Stimulated activated CD4-positive, alpha-beta T cell treated with anti-CD3 and anti-CD28 coated beads, TNF-alpha, amount 100 ng/mL, for 48 hours (primary cell): ENCODE measurements at places on chromosomes 2 and 18.

DNA sequence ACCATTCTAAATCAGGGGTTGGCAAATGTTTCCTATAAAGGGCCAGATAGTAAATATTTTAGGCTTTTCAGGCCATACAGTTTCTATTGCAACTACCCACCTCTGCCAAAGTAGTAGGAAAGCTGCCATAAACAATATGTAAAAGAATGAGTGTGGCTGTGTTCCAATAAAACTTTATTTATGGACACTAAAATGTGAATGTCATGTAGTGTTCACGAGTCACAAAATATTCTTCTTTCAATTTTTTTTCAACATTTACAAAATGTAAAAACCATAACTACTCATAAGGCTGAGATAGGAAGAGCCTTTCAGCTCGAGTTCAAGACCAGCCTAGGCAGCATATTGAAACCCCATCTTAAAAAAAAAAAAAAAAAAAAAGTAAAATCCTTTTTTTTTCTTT lies 13.4 kb downstream of the KCNG3 start:
- DNase-seq, result no peak

DNA sequence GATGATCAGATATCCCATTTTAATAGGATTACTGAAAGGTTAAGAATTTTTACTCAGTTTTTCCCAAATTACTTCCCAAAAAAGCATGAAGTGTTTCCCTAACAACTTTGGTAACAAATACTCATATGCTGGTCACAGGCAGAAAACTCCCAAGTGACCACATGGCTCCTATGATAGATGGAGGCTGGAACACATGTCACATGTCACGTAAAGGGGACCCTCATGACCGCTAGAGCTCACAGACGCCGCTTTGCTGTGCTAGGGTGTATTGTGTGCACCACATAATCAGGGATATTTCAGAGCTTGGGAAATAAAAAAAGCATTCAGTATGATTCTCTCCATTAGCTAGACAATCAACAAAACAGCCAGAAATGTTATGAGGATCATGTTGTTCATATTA lies 228.2 kb downstream of the TMEM163 start:
- DNase-seq, result no peak

- DNase-seq, result no peak
Measured at GRCh38 chr2:46813020-46813415, 102.6 kb downstream of the MCFD2 start.

GRCh38 chr18:56696966-56697365 lies 45.8 kb downstream of the WDR7 start:
- DNase-seq, result no peak

DNA sequence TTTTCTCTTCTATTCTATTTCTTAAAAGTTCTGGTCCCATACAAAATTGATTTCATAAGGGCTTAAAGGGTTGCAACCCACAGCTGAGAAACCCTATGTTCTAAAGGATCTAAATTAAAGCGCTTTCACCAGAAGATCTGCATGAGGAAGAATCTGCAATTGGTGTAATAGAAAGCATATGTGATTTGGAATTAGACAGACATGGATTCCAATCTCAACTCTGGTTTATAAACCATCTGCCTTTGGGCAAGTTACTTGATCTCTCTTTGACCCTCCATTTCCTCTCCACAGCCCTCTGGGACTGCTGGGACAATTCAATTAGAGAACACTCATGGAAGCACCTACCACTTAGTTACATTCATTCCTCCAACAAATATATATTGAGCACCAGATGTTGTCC lies 178.7 kb downstream of the ANTXR1 start:
- no peak for DNase-seq

- no peak for DNase-seq
Measured at GRCh38 chr2:239161711-239162140, 239.1 kb downstream of the HDAC4 start.

GRCh38 chr2:171159372-171160118 lies 1.1 kb downstream of the TLK1 start:
- peak; percentile 42 for DNase-seq

- DNase-seq, result no peak
Measured at GRCh38 chr2:10493075-10493633, 45.0 kb upstream of the ODC1 start.

DNA sequence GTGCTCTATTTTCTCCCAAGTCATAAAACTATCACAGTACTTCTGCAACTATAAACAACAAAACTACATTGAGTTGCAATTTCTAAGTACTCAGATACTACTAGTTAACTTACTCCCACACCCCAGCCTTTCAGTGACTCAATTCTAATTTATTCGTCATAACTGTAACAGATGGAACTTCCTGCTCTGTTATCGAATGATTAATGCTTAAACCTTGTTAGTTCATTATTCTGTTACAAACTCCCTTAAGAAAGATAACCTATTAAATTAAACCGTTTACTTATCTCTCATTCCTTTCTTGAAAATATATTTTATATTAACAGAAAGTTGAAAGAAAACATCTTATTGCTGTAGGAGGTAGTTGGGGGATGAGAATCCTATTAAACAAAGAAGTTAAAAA lies 17.0 kb downstream of the TNFAIP6 start:
- DNase-seq, result no peak

- DNase-seq, result no peak
Measured at GRCh38 chr2:111904726-111905474, 6.5 kb downstream of the MERTK start.

DNA sequence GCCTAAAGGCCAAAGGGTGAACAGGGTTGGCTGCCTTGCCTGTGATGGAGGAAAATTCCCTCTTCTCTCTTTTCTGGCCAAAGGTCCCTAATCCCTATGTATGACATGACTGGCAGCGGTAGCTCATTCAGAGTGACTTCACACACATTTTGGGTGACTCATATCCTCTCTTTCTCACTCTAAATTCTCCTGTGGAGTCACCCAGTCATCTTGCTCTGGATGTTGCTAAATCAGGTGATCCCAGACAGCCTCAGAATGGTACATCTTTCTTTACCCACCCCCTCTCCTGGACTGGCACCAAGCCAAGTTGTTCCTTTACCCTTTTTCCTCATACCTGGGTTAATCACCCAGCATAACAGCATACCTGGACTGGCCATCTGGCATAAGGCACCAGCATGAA lies 77.2 kb downstream of the NEURL3 start:
- no peak for DNase-seq

DNA sequence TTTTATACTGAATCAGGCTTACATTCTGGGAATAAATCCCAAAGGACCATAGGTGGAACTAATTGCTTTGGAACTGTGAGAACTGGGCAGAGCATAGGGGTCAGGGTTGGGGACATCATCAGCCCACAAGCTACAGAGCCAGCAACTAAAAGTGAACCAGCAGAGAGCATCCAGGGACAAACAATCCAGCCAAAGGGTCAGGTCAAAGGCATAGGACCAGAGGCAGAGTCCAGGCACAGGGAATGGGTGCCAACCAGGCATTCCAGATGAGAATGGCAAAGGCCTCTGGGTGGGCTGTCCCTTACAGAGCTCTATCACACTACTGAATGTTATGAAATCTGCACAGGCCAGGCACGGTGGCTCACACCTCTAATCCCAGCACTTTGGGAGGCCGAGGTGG lies 12.3 kb upstream of the DNER start:
- no peak for DNase-seq

DNA sequence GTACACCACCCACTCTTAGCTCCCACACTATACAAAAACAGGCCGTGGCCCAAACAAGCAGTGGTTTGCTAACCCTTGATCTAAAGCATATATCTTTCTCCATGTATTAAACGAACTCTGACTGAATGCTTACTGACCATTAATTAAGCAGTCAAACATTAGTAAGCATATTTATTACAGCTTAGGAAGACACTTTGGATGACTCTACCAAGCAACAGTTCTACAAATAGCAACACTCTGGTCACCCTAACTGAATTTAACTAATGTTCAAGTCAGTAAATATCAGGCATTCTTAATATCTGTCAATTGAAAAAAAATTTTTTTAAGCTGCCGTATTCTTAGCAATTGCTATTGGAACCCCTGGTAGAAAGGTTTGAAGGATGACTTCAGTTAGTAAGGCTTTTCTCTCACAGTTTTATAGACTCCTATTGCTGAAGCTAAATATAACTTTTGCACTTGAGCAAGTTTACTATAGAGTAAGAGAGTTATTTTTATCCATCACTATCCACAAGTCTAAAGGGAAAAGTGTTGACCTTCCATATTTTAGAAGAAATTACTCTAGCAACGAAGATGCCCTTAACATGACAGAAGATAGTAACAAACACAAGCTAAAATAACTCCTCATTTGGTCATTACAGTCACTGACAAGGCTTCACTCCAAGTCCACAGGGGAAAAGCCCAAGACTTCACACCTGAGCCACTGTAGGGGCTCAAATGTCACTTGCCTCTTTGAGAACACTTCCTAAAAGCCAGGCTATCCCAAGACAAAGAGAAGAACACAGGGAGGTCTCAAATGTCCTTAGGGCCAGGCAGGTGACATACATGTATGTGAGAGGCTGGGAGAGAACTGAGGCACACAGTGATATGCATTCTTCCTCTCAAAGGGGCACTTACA lies 74.4 kb downstream of the RTN4 start:
- no peak for DNase-seq

DNA sequence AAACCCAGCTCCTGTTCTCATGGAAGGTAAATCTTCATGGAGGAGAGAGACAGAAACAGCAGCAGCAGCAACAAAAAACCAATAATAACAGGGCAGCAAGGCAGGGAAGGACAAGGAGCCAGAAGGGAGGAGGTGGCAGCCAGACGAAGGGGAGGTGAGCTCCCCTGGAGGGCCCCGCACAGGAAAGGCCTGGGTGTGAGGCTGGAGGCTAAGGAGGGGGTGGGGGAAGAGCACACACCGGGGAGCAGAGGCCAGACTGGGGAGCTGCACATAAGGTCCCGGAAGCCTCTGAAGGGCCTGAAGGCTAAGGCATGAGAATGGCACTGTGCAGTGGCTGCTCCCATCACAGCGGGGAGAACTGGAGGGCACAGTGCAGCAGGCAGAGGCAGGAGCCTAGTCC lies 94.8 kb upstream of the SMAD7 start:
- DNase-seq, result no peak

DNA sequence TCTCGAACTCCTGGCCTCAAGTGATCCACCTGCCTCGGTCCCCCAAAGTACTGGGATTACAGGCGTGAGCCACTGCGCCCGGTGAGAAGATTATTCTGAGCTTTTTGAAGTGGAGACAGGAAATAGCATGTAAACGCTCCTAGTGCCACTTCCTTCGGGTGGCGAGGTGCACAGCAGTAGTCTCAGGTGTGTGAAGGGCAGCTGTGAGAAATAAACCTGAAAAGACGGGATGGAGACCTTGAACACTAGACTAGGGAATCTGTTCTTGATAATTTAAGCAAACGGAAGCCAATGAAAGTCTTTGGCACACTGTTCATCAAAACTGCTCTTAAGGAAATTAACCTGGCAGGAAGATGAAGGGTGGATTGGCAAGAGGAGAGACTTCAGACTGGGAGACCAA lies 439 bp upstream of the PLEKHH2 start:
- DNase-seq, result no peak

- DNase-seq, result no peak
Measured at GRCh38 chr2:123935405-123935804, 89.7 kb upstream of the CNTNAP5 start.

GRCh38 chr2:69159986-69160385 lies 147.0 kb downstream of the ANTXR1 start:
- DNase-seq, result no peak

- DNase-seq, result no peak
Measured at GRCh38 chr2:37156071-37156856, 516 bp downstream of the EIF2AK2 start.

DNA sequence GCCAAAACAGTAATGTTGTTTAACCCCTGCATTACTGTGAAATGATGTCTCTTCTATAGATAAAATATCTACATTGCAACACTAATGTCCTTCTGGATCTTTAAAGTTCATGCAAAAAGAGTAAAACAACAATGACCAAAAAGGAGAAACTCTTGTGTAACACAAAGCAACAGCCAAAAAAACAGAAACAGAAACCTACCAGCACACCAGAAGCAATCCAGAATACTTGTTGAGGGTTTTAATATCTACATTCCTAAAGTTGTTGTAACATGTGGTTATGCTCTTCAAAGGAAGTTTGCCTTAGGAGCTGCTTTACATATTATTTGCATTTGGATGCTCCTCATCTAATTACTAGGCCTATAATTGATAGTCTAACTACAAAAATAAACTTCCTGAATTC lies 157.2 kb downstream of the BABAM2 start:
- no peak for DNase-seq

DNA sequence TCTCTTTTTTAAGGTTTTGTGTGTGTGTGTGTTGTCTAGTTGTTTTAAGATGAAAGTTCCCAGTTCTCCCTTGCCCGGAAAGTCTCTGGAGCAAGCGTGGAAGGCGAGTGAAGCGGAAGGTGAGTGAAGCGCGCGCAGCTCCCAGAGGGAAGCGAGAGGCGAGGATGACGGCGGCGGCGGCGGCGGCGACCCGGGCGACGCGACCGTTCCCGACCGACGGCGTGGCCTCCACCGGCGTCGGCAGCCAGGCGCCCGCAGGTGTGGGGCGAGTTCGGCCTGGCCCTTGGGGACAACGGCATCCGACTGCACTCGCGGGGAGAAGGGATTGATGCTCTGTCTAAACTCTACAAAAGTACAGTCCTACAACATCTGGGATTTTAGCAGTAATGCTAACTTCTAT lies 321.9 kb downstream of the CELF4 start:
- no peak for DNase-seq

DNA sequence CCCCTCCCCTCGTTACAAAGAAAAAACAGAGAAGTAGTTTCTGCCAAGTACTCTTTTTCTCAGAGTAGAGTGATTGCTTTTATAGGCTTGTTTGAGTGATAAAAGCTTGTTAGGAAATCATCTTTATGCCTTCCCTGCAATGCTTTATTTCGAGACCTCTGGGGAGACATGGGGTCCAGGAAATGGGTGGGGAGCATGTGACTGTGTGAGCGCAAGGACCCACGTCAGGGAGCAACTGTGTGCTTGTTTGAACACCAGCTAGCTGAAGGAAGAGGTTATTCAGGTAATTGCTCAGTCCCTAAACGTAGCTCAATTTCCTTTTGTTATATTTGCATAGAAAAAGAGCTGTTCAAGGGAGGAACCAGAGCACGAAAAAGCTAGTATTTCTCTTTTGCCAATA lies 187.3 kb downstream of the FAM210A start:
- no peak for DNase-seq

DNA sequence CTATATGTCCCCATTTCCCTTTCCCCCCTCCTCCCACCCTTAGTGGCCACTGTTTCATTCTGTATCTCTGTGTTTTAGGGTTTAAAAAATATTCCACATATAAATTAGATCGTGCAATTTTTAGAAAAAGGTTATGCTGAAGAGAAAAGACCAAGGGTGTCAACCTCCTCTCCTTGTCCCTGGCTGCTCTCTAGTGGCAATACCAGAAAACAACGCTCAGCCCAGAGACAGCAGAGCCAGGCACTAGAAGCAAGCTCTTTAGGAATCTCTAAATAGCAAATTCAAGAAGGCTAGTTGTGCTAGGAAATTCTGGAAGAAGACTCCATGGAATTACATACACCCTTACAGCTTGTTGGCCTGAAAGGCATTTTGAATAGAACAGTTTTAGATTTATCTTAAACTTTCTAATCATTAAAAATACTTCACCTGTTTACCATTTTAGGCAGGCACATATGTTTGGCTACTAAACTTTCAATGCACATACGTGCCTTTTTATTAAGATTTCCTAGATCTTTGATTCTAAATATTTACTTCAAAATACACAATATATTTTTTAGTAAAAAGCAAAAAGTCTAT lies 35.1 kb upstream of the RASGRP3 start:
- DNase-seq, result peak; percentile 40

- DNase-seq, result no peak
Measured at GRCh38 chr2:186328838-186329237, 157.2 kb upstream of the ZC3H15 start.

GRCh38 chr2:189267491-189267890 lies 87.9 kb upstream of the COL5A2 start:
- no peak for DNase-seq

- no peak for DNase-seq
Measured at GRCh38 chr2:185835974-185836373, 97.4 kb downstream of the FSIP2 start.
